ENCODE measurements at places on chromosomes 12 and 14. TPM values are rescaled to one million over a fixed set of nuclear protein-coding genes. Genes with fewer than 3 reads are reported as not detected.

- DNase-seq = peak; percentile 52
Observed at GRCh38 chr14:85535991-85536832, 6.3 kb downstream of the FLRT2 start.

DNA sequence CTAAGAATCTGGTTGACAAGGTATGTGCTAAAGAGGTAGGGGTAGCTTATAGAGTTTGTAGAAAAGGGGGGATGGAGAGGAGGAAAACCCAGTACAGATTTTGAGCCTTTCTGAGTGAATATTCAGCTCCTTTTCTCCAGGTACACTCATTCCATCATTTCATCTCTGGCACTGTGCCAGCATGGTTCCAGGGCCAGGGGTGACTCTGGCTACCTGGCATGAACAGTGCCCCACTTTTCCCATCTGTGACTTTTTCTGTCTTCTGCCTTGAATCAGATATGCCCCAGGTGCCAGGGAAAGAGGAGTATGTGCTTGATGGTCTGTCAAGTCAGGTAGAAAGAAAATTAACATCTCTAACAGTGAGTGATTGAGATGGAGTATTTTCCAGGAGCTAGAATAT is 175.7 kb downstream of the CACNA1C start:
- DNase-seq = no peak

DNA sequence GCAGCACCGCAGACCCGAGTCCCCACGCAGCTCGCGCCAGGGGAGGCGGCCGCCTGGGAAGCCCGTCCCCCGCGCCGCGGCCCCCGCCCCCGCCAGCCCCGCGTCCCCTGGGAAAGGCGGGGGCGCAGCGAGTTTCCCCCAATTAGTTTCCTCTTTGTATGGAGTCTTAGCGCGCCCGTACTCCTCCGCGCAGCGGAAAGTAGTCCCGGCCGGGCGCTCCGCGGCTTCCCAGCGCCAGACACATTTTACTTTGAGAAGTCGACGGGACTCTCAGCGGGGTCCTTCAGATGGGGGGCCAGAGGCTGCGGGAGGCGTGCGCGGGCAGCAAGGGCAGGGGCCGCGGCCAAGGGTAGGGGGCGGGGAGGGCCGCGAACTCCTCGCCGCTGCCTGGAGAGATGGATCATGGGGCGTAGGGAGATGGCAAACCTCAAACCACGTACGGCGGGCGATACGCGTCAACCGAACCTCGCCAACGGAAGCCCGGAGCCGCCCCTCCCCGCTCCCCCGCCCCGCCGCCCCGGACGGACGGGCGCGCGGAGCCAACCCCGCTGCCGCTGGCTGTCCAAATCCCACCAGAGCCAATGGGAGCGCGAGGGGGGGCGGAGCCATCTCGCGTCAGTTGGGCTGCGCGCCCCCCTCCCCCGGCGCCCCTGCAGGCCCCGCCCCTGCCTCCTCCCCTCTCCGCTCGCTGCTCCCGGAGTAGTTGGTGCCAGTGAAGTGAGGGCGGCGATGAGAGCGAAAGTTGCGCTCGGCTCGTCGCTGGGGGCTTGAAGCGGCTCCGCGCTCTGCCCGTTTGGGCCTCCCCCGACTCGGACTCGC is at the start of gene RCOR1:
Gene RCOR1 (plus strand): TSS at position 706 of the 819 bp plus-strand sequence. CDS start 238 bp downstream, outside the sequence.
- DNase-seq = peak; percentile 86

DNA sequence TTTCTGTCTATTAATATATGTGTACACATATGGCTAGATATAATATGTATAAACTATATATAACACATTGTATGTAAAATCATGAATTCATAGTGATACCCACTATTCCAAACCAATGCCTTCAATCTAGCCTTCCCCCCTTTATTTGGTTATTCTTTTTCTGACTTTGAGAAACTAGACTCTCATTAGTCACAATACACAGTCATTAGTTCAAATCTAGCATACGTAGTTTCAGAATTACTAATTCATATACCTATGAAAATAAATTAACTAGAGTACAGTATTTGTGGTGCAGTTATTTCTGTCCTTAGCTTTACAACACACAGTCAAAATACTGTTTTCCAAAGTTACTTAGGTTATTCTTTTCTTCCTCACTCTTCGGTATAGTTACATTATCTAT is 268.2 kb downstream of the DPF3 start:
- DNase-seq = no peak

GRCh38 chr14:92105073-92105892 is 1.1 kb downstream of the ATXN3 start:
- no peak for DNase-seq

DNA sequence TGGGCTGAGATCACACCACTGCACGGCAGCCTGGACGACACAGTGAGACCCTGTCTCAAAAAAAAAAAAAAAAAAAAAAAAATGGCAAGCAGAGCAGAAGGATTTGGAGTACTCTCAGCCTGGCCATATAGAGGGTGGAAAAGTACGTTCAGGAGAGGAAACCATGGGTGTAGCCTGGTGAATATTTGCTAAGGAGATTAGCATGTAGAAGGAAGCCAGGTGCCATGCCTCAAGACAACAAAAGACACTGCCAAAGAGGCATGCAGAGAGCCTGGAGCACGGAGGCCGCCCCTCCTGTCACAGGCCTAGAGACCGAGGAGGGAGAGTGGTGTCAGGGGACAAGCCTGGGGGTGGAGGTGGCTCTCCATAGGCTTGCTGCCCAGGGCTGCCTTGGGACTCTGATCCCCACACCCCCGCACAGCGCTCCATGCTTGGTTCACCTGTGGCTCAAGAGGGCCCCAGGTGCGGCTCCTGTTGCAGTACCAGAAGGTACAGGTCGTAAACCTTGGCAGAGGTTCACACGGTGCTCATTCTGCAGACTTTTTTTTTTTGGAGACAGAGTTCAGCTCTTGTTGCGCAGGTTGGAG is 27.9 kb upstream of the DEGS2 start:
- no peak for DNase-seq

Gene PRIMA1
- total RNA-seq = 4.5 TPM
